ENCODE measurements at places on chromosomes 12 and 14. TPM values are rescaled to one million over a fixed set of nuclear protein-coding genes. Genes with fewer than 3 reads are reported as not detected.

KLRG1 gene
- polyA plus RNA-seq: 3.4 TPM

GYS2 gene
- polyA plus RNA-seq: 0.58 TPM

SDSL gene
- 1.2 TPM for polyA plus RNA-seq

KRT73 gene
- not detected for polyA plus RNA-seq

KCNH5 gene
- polyA plus RNA-seq: not detected

TSPAN11 gene
- 7.4 TPM for polyA plus RNA-seq

GOLGA5 gene
- 37.2 TPM for polyA plus RNA-seq

OR4Q3 gene
- polyA plus RNA-seq: not detected

RIPK3 gene
- 2.1 TPM for polyA plus RNA-seq

C3AR1 gene
- 6.8 TPM for polyA plus RNA-seq

KRT76 gene
- not detected for polyA plus RNA-seq

FOXN4 gene
- 0.15 TPM for polyA plus RNA-seq
